ENCODE measurements at places on chromosomes 7 and 10. TPM values are rescaled to one million over a fixed set of nuclear protein-coding genes. Genes with fewer than 3 reads are reported as not detected.

Gene CPN1
- total RNA-seq = not detected

Gene CALML5
- not detected for total RNA-seq

DNA sequence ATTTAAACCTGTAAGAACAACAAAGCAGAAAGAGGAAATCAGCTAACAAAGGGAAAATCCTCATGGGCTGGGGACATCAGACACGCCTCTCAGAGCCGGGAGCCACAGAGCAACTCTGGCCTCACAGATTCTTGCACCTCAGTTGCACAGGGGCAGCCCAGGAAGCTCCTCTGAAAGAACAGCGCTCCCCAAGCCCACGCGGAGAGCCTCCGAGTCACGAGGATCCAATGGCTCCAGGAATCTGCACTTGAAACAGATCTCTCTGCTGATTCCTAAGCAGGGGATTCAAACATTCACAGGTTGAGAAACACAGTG, 213.2 kb upstream of the MGMT start:
- DNase-seq = no peak

GRCh38 chr10:15719899-15720634, at the start of gene ITGA8:
Gene ITGA8, minus strand, starts transcription at chr10:15719922. Its CDS starts 151 bp downstream, at chr10:15719771.
- DNase-seq = no peak

Gene TMEM213
- total RNA-seq = not detected

DNA sequence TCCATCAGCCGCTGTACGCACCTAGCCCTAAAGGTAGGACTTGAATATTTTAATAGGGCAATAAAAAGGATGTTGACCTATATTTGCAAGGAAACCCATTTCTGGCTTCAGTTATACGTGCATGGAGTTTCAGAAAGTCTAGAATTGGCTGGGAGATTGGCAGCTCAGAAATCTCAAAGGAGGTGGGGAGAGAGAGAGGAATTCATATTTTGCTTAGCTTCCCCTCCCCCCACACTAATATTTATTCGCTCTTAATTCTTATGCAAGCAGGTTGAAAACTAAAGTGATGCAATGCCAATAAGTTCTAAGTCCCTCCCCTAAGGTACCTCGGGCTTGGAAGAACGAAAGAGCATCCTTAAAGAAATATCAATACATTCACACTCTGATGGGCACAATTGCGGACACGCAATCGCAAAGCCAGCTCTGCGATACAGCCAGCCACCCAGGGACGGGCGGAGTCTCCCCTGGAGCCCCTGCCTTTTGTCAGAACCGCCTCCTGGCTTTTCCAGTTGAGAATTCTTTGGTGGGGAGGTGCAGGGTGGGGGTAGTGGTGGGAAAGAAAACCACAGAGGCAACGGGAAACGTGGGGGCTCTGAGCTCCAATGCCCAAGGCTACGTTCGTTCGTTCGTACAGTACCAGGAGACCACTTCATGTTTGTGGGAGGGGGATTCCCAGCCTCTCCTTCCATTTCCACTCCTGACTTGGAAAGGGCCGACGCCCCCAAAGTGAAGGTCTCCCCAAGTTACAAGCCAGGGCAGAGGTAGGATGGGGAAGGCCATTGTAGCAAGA, 1.3 kb downstream of the SHH start:
- peak; percentile 54 for DNase-seq

GRCh38 chr10:100621360-100622205, 85.8 kb downstream of the HIF1AN start:
- DNase-seq = no peak

DNA sequence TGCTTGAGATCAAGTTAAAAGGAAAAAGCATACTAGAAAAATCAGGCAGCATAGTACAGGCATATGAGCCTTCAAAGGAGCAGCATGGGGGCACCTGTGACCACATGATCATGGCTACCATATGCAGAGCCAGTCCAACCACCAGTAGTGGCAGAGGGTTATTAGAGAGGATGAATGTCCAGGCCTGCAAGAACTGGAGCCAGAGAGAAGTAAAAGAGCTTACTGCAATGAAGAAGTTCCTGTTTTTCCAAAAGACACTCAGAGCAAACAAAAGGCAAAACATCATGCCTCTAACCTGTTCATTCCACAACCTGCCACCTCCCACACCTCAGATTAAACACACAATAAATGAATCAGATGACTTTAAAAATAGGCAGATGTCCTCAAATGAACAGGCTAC, 99.6 kb upstream of the NAMPT start:
- no peak for DNase-seq

DNA sequence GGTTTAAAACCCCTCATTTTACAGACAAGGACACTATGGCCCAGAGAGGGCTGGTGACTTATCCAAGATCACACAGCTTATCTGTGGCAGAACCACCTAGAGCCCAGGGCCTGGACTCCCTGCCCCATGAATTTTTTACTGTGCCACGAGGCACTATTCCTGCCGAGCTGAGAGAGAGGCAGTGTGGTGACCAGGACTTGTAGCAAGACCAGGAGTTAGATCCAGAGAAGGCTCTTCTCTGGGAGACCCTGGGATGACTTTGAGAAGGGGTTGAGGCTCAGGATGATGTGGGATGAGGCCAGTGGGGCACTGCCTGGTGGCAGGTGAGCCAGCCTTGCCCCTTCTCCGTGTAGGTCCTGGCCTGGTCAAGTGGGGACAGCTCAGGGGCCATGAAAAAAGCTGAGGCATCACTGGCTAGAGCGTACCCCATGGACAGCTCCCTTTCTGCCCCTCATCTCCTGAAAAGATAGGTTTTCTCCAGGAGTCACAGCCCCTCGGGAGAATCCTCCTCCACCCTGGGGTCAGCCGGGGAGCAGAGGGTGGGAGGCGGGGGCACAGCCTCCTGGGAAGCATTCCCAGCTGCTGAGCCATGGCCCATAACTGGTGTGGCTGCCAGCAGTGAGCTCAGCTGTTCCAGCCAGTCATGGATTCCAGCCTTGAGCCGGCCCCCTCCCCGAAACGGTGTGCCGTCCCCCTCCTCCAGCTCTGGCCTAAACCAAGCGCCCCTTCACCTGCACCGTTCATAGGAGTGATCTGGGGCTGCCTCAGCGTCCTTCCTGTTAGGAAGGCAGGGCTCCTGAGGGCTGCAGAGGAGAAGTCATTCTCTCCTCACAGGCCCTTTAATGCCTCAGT, 5.8 kb downstream of the FLNC start:
- DNase-seq = no peak

DNA sequence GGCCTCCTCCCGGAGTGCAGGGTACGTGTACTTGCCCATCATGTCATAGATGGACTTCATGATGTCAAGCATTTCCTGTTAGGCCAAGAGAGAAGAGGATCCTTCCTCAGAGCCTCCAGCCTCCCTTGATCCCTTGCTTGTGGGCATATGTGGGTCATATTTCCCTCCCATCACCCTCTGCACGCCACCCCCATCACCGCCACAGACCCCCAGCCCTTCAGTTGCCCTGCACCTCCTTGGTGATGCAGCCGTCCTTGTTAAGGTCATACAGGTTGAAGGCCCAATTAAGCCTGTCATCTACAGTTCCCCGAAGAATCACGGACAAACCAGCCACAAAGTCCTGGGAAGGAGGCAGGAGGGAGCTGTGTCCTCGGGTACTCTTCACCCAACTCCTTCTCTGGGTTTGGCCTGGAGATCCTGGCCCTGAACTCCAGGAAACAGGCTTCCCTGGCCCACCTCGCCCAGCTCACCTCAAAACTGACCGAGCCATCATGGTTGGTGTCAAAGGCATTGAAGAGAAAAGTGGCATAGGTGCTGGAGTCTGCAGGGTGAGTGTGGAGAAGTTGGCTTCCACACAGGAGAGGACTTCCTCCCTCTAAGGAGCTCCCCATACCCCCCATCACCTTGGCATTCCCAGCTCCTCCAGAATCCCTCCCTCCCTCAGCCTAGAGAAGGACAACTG, 9.8 kb upstream of the OGA start:
- peak; percentile 44 for DNase-seq

DNA sequence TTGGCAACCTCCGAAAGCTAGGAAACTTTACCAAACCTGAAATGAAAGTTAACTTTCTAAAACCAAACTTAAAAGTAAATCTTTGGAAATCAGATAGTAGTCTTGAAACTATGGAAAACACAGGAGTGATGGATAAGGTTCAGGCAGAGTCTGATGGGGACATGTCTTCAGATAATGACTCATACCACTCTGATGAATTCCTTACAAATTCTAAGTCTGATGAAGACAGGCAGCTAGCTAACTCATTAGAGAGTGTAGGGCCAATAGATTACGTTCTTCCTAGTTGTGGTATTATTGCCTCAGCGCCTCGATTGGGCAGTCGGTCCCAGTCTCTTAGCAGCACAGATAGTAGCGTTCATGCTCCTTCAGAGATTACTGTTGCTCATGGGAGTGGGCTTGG, 45.9 kb downstream of the MCMBP start:
- DNase-seq = no peak

- no peak for DNase-seq
These were observed 44.9 kb upstream of the ZNF32 start for GRCh38 chr10:43693602-43694001.

DNA sequence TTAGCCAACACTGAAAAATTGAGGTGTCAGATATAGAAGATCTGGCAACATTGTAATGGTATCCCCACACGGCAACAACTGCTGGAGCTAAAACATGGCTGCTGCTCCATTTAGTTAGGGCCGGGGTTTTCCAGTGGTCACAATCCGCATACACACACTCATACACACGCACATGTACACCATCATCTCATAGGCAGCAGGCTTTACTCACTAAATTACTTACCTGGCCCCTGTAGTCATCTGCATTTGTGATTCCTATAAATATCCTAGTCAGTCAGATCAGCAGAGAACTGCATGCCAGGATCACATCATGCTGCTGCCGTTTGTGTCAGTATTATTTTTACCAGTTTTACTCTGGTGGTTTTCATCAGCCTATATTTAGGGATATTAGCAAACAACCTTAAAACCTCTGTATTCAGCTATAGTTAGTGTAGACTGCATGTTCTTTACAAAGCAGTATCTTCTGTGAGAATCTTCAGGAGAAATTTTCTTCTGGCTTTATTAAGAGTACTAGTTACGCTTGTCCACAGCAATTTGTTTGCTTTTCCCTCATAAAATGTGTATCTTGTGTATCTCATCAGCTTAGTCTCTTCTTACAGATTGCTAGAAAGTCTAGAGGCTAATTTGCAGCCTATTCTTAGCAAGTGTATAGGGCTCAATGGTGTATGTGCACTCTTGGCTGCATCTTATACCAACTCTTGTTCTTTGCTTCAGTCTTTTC, 38.3 kb upstream of the PTPN12 start:
- no peak for DNase-seq

- no peak for DNase-seq
These were observed 143.3 kb upstream of the TNS3 start for GRCh38 chr7:47725031-47725780.

- DNase-seq = peak; percentile 58
These were observed 596 bp upstream of the GDF2 start for GRCh38 chr10:47321521-47322195.

Gene CYP26C1
- total RNA-seq = 0.15 TPM

DNA sequence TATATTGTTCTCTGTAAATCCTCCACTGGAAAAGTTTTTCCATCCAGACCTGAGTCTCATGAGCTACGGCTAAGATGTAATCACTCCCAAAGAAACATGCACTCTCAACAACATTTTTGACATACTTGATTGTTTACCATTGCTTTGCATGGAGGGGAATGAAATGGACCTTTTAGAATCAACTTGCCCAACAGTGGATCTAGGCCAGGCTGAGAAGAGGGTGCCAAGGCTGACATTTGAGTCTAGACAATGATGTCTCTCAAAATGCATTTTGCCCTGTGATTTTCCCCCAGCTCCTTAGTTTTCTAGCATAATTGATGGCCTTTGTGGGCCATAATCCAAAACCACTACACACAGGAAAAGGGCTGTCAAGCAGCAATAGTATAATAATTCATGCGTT, 297.9 kb upstream of the KLF6 start:
- no peak for DNase-seq

Gene UBE2H
- total RNA-seq = 172 TPM

DNA sequence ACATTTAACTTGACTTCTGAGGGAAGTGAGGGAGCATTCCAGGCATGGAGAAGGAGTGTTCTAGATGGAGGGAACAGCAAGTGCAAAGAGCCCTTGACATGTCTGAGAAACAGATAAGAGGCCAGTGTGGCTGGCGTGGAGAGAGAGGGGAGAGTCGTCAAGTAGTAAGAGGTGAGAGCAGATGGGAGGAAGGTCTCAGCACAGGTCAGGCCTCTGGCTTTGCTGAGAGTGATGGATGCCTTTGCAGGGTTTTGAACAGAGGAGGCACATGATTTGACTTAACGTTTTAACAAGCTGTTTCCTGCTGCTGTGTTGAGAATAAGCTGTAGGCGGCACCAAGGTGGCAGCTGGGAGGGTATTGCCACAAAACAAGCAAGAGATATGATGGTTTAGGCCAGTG, 97.2 kb downstream of the KAT6B start:
- DNase-seq = no peak

DNA sequence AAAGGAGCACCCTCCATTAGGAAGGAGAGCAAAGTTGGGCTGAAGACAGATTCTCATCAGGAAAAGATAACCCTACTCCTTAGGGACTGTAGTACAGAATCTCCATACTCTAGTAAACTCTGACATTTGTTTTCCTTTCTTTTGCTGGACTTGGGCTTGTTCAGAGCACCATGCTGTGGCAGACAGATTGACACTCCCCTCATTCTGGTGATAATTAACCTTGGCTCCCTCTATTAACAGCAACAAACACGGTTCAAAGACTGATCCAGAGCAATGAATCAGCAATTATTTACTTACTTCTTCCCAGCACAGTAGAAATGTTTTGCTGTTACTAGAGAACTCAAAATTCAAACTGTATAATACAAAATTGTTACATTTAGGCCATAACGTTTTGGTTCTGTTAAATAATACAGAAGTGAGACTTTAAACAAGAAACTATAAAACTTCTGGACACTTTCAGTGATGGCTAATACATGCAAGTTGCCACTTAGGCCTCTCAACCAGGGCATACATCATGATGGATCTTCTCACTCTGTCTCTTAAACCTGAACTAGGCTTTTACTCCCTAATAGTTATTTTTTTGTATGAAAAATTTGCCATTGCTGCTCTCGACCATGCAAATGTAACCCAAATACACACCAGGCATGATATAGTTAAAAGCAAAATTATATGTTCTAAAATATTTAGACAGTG, 639.0 kb downstream of the IPMK start:
- DNase-seq = no peak

DNA sequence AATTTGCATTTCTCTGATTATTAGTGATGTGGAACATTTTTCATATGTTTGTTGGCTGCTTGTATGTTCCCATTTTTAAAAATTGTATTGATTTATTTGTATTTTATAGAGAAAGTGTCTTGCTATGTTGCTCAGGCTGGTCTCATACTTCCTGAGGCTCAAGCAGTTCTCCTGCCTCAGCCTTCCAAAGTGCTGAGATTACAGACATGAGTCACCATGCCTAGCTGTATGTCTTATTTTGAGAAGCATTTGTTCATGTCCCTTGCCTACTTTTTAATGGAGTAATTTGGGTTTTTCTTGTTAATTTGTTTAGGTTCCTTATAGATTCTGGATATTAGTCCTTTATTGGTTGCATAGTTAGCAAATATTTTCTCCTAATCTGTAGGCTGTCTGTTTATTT, 214.2 kb upstream of the KAT6B start:
- no peak for DNase-seq

GRCh38 chr7:149770728-149771636, 2.4 kb downstream of the ZNF467 start:
- DNase-seq = peak; percentile 68

Gene SEMA4G
- total RNA-seq = 4.8 TPM
